Activated CD4-positive, alpha-beta T cell treated with anti-CD3 and anti-CD28 coated beads, Interleukin-2, amount 50 U/mL, for 4 hours (primary cell): ENCODE measurements at places on chromosomes 5 and 9.

GRCh38 chr9:112349008-112349333 is 15.6 kb upstream of the PTBP3 start:
- no peak for DNase-seq

DNA sequence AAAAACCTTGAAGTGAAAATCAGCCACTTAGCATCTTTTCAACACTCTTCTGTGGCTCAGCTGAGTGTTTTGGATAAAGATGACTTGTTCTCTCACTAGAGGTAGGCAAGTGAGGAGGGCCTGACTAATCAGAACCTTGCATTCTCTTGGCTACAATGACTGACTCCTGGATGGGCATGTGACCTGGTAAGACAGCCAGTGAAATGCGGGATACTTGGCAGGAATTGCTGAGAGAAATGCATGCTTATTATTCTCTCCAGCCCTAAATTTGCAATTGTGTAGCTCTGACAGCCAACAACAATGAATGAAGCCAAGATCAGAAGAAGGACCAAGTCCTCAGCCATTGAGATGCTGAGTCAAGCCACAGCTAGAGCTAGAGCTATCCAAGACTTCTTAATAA is 490.5 kb upstream of the ZNF608 start:
- no peak for DNase-seq

- peak; percentile 47 for DNase-seq
These were observed 1468.0 kb downstream of the FOXD4L5 start for GRCh38 chr9:63816751-63817621.

GRCh38 chr9:74303945-74304344 is 193.2 kb upstream of the RORB start:
- no peak for DNase-seq

DNA sequence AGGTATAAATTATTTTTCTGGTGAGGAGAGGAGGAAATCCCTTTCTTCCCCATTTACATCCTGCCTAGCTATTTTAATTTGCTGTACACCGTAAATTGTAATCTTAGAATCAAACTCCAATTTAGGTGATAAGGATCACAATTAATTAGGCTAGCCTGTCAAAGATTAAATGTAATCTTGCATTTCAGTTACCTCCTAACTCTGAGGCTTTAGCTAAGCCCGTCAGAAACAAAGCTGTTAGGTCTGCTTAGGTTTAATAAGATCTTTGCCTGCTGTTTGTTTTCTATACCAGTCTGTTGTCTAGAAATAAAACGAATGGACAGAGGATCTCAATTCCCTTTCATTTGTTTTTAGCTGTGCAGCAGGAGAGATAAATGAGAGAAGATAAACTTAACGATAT is 51.5 kb downstream of the PIK3R1 start:
- DNase-seq = no peak

DNA sequence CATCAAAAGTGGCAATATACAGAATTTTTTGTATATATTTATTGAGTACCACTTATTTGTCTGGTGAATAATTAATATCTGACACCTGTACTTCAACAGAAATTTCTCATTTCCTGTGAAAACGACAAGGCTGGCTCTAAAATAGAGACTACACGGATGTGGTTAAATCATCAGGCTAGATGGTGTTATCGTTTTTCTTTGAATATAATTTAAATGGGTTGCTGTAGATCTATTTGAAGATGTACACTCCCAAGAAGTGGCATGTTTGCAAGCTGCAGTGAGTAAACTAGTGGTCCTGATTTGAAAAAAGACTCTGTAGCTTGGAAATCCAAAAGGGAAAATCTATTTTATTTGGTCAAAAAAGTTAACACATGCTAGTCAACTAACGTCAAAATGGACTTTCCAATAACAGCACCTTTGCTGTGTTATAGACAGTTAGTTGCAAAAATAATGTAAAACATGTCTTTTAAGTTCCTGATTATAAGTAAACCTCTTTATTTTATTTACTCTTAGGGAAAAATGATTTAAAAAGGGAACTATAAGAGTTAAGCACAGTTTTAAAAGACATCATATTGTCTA is 13.8 kb downstream of the ST8SIA4 start:
- DNase-seq = no peak

DNA sequence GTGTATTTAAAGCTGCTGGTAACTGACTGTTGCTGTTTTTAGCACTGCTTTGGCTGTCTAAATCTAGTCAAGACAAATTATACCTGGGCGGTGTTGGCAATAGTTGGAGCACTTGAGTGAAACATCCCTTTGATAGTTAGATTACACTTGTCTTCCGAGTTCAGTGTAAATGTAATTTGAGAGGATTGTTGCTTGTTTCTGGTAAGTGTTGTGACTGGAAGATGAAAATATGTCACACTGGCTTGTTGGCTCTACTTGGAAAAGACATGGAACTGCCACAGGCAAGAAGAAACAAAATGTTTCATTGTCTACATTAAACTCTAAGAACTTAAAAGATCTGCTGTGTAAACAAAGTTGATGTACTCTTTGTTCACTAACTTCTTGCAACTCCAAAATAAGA is 49.2 kb upstream of the PTPRD start:
- no peak for DNase-seq

DNA sequence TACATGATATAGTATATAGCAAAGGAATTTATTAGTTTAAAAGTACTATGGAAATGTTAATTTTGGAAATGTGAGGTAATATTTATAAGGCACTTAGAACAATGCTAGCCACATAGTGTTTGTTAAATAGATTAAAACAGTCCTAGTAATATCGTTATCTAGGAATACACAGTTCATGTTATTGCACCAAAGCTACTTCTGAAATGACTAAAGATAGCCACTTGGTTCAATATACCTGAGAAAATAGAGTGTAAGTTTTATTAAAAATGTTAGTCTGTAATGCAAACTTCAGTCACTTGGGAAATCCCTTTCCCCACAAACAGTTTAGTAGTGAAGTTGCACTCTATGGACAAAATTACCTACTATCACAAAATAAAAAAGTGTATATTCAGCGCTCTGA is 15.4 kb upstream of the F2R start:
- no peak for DNase-seq

DNA sequence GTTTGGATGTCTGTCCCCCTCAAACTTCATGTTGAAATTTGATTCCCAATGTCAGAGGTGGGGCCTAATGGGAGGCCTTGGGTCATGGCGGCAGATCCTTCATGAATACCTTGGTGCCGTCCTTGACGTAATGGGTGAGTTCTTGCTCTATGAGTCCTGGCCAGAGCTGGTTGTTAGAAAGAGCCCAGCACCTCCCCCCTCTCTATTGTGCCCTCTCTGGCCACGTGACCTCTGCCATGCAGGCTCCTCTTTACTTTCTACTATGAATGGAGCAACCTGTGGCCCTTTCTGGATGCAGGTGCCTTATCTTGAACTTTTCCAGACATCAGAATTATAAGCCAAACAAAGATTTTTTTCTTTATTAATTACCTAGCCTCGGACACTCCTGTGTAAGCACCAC is 40.7 kb downstream of the FNBP1 start:
- DNase-seq = no peak

- DNase-seq = no peak
These were observed 124.4 kb downstream of the PIK3R1 start for GRCh38 chr5:68339921-68340321.

GRCh38 chr5:65192331-65192730 is 289.4 kb downstream of the ADAMTS6 start:
- DNase-seq = no peak

- DNase-seq = no peak
These were observed 69.2 kb upstream of the SREK1 start for GRCh38 chr5:66074901-66075300.

DNA sequence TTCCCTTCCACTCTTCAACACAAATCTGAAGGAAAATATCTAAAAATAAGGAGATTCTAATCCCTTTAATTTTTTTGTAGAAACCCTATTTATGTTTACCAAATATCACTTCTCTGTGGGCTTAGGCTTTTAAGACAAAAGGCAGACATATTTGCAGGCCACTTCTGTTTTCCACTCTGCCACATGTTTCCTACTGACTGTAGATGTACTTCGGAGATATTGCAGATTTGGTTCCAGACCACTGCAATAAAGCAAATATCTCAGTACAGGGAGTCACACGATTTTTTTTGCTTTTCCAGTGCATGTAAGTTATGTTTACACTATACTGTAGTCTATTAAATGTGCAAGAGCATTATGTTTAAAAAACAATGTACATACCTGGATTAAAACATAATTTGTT is 219.0 kb downstream of the SREK1 start:
- DNase-seq = no peak

DNA sequence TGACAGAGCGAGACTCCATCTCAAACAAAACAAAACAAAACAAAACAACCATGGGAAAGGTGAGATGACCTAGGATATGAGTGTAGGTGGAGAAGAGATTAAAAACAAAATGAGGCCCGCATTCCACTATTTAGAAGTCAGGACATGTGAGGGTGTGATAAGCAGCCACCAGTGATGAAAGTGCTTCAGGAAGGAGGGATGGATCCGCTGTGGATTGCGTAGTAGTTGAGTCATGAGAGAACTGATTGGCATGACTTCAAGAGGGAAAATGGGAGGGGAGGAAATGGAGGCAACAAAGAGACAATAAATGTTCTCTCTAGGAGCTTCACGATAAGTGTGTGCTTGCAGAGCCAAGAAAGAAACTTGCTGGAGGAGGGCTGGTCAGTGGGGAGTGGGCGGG is 367.6 kb downstream of the ARL15 start:
- no peak for DNase-seq

- no peak for DNase-seq
These were observed 293.9 kb upstream of the IRX4 start for GRCh38 chr5:2176581-2176980.

GRCh38 chr9:86185872-86186271 is 73.6 kb downstream of the C9orf153 start:
- no peak for DNase-seq

DNA sequence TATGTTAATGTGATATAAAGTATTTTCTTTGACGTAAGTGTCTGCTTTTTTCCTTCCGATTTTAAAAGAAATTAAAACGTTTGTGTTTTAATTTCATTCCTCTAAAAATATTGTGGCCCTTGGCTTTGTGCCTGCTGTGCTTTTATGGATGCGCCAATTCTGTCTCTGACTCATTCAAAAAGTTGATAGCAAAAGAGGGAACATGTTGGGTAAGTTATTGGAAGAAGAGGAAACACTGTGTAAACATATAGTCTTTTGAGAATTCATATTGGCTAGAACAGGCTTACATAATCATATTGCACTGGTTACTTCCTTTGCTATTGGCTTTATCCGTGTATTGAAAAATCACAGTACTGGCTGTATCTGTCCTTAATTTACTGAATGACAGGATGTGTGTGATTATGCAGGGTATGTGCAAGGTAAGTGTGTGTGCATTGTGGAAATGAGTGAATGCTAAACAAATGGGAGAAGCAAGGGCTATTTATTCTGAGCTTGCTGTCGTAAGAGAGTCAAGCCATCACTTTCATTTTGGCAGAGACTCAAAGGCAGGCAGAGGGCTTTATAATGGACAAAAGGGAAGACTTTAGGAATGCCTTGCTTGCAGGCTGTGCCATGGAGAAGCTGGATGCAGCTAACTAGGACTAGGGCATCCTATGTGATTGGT is 67.8 kb downstream of the SGCD start:
- no peak for DNase-seq

GRCh38 chr9:93121316-93122241 is 12.5 kb downstream of the NINJ1 start:
- DNase-seq = no peak

DNA sequence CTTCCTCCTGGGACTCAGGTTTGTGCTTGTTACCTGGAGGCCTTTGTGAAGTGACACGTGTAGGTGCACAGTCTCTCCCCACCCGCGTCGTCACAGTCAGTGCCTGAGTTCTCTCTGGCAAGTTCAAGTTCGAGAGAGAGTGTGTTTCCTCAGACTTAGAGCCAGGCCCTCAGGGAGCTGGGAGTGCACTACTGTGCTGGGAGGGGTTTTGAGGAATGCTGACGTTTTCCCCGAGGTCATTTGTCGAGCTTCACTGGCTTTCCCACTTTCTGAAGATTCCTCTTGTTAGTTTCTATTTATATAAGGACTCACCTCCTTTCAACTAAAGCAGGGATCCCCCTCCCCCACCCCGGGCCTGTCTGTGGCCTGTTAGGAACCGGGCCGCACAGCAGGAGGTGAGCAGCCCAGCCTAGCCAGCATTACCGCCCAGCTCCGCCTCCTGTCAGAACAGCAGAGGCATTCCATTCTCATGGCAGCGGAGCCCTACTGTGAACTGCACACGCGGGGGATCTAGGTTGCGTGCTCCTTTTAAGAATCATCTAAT is 209.2 kb downstream of the DIRAS2 start:
- DNase-seq = no peak

GRCh38 chr5:135216471-135217343 is 182.3 kb downstream of the MACROH2A1 start:
- DNase-seq = no peak

DNA sequence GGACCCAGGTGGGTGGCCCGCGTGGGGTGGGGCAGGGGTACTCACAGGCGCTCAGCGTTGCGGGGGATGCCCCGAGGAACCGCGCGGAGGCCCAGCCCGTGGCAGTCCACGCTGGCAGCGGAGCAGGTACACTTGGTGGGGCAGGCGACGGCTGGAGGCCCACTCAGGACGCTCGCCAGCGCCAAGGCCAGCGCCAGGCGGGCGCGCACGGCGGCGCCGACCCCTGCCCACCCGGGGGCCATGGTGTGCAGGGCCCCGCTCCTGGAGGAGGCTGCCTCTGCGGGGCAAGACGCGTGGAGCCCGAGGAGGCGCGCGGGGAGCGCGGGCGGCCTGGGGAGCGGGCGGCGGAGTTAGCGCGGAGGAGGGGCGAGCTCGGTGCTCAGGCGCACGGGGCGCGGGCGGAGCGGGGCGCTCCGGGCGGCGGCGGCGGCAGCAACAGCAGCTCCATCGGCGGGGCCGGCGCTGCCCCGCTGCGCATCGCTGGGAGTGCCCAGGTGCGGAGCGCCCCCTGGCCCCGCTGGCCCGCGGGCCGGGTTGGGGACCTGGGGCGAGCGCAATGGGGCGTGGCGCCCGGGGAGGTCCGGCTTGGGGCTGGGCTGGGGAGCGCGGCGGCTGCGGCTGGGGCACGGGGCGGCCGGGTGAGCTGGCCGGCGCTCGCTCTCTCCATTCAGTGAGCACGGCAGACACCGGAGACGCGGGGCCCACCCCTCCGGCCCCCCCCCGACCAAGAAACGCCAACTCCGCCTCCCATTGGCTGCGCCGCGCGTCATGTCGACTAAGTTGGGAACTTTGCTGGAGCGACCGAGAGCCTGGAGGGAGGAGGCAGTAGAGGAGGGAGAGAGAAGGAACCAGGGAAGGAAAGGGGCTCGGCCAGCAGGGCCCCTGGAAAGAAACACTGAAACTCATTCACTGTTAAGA is at the start of gene SLIT3:
Gene SLIT3 (minus strand): TSS at position 672 of the 918 bp plus-strand sequence. CDS start 430 bp downstream, at position 242.
- DNase-seq = no peak

DNA sequence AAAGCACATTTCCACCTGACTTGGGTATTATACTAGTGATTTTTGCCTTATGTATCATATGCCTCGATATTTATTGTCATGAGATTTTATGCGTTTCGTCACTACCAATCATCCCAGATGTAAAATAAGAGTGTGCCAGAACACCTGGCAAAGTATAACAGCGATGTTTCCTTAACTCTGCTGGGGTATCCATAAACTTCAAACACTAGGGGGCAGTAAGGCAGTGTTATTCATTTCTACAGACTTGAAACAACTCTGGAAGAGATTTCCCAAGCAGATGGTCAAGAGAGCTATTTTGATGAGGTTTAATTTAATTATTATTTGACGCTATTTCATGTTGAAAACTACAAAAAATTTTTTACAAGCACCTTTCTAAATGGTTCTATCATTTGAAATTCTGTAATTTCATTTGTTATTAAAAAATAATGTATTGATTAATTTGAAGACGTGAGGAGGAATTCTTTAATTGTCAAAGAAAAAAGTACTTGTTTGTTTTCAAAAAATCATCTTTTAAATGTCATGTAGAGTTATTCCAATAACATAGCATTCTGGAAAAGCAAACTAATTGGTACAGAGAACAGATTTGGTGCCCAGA is 388.5 kb upstream of the CTNND2 start:
- no peak for DNase-seq

GRCh38 chr5:62902126-62902525 is 323.5 kb downstream of the LRRC70 start:
- no peak for DNase-seq
